ENCODE measurements at places on chromosomes 7 and 10.

DNA sequence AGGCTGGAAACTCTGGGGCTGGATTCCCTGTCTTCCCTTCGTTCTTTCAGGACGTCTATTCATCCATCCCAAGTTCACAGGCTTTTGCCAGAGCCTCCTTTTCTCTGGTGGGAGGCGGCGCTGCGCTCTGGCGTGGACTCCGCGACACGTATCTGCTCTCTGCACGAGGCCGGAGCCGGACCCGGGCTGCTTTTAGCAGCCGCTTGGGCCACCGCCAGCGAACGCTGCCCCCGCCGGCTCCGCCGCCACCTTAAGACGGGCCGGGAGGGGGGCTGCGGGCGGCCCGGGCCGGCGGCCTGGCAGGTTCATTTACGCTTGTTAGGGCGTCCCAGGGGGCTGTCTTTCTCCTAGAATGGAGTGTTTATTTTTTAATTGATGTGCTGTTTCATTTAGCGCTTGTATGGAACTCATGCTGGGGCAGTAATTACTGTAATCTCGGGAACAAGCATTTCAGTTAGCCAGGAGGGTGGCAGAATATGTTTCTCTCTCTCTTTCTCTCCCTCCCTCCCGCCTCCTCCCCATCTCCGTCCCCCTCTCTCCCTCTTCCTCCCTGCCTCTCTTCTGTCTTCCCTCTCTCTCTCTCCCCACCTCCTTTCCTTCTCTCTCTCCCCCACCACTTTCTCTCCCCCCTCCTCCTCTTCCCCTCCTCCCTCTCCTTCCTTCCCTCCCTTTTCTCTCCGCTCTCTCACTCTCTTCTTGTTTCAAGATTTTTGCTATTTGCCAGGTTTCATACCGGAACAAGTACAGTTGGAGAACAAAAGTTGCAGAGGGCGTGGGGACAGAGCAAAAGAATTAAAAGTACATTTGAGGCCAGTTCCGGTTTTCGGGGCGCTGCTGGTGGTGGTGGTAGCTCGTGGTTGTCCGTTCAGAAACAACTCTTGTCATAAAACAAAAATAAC lies 1.3 kb upstream of the FZD8 start:
- peak; percentile 58 for DNase-seq

- DNase-seq = no peak
Measured at GRCh38 chr7:74573512-74573911, 84.0 kb upstream of the GTF2I start.

GRCh38 chr10:42932735-42933447 lies 144.0 kb upstream of the RET start:
- DNase-seq = peak; percentile 90

- peak; percentile 46 for DNase-seq
Measured at GRCh38 chr7:5428478-5429252, 5.0 kb upstream of the TNRC18 start.

DNA sequence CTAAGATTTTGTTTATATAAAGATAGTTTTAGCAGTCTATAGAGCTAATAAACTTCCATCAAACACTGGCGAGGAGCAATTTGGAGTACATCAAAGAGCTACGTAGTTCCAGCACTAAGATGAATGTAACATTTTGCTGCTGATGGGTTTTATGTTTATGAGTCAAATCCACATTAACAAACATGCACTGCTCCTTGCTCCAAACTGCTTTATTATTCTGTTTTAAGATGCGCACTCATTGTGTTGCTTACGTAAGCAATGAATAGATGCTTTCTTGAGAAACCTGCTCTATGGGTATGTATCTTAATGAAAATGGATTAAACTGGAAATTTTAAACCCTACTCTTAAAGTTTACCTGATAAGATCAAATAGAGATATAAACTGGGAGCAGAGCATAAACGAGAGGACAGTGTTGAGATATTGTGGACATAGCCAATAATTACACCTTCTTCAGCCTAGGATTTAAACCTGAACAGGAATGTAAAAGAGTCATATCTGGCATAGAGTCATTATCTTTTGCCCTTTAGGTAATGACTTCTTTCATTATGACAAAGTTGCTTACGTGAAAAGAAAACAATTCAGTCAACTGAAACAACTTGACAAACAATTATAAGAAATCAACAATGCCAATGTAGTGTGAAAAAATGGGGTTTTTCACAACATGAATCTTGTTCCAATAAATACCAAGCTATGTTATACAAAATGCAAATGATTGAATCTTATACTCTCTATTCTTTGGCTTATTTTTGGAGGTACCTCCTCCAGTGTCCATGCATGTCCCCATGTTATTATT lies 153.5 kb upstream of the MTPN start:
- no peak for DNase-seq

- no peak for DNase-seq
Measured at GRCh38 chr10:126650161-126650560, 20.3 kb downstream of the C10orf90 start.

DNA sequence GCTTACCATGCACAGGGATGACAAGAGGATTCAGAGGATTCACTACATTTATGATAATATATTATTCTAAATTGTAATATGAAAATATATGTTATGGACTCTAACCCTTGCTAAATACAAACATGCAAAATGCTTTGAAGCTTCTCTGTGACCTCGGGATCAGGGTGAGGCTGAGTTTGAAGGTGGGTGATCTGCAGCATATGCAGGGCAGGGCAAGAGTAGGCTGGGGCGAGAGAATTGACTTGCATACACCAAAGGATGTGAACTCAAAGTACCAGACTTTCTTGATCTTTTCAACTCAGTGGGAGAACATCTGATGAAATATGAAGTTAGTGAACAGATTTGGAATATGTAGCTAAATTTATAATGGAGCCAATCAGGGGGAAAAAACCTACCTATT lies 57.0 kb downstream of the GPR158 start:
- no peak for DNase-seq

- no peak for DNase-seq
Measured at GRCh38 chr7:1174881-1175596, 15.0 kb upstream of the ZFAND2A start.
